ENCODE measurements at places on chromosomes 7 and 10. TPM values are rescaled to one million over a fixed set of nuclear protein-coding genes. Genes with fewer than 3 reads are reported as not detected.

DNA sequence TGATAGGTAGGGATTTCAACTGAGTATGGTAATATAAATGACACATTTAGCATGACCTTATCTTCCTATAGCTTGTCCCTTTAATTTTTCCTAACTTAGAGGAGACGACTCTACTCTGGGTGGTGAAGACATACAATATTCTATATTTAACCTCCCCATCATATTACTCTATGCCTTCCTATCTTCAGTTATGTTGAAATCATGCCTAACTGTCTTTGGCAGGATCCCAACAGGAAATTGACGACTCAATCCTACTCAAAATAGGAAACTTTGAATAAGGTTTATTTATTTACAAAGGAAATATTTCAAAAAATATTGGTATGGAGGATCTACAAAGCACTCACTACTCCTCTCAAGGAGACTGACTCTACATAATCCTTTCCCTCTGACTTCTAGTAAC, 24.1 kb upstream of the SEMA3A start:
- no peak for DNase-seq

DNA sequence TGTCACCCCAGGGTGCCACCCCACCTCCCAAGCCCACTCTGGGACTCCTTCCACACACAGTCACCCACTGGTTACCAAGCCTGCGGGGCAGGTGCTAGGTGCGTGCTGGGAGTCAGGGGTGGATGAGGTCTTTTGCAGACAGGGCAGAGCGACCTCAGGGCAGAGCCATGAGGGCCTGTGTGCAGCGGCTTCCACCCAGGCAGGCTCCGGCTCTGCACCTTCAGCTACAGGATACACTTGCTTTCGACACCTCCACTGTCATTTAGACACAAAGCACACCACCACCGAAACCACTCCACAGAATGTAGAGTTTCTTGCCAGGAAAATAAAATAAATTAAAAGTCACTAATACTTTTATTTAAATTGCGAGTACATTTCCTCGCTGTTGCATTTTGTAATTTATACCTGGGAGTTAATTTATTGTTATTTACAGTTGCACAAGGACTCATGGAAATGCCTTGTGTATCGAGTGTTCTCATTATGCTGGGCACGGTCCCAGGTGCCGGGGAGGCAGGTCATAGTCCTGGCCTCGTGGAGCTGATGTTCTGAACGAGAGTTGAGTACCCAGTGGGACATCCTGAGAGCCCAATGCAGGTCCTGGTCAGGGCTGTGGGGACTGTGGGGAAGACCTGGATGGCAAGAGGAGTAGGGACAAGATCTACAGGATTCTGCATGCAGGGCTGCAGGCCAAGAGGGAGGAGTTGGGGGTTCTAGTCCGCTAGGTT, 127.8 kb downstream of the CUX1 start:
- no peak for DNase-seq

GRCh38 chr7:106196460-106197021, 84.4 kb upstream of the SYPL1 start:
- DNase-seq: no peak

DNA sequence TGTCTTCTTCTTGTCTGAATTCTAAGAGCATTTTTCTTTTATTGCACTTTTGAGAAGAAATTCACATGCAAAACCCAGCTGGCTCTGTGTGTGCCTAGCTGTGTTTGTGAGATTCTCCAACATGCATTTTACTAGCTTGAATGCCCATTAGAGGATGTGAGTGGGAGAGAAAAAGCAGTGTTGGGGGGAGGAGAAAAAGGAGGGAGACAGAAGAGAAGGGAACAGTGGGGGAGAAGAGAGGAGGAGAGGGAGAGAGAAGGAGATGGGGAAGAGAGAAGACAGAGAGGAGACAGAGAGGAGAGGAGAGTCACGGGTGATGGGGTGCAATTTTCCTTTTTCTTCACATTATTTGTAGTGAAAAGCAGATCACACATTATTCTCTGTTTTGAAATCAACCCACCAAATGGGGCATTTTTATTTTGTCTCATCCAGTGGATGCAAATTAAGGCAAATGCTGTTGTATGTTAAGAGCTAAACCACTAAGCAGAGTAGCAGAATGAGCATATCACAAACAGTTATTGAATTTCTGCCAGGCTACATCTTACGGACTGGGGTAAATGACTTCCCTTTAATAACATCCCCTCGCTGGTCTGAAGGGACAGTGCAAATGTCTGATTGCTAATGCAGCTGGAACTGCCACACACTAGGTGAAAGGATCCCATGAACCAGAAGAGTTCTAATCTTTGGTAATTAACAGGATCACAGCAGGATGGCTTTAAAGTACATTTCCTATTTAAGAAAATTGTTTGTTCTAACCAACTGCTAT, 849 bp downstream of the LRRN3 start:
- no peak for DNase-seq

DNA sequence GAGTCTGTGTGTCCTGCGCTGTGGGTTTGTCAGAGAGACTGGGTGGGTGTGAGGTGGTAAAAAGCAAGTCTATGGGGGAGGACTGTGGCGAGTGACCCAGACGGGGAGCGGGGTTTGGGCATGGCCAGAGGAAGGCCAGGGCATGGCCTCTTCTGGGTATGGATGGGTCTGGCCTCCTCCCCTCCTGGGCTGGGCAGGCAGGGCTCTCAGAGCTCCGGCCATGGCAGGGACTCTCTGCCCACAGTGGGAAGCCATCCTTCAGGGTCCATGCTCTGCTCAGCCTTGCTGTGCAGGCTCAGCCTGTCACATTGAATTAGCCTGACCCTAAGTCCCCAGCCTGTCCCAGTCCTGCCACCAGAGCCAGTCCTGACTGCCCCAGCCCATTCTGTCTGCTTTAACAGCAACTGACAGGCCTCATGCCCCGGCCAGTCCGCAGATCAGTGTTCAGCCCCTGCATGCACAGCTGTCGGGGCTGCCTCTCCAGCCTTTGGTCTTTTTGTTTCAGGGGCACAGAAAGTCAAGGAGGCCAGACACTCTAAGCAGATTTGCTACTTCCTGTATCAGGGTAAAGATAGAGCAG, 7.9 kb downstream of the ANTXRL start:
- DNase-seq: no peak

- peak; percentile 23 for DNase-seq
Measured at GRCh38 chr7:140512317-140513000, 33.2 kb upstream of the MKRN1 start.

DNA sequence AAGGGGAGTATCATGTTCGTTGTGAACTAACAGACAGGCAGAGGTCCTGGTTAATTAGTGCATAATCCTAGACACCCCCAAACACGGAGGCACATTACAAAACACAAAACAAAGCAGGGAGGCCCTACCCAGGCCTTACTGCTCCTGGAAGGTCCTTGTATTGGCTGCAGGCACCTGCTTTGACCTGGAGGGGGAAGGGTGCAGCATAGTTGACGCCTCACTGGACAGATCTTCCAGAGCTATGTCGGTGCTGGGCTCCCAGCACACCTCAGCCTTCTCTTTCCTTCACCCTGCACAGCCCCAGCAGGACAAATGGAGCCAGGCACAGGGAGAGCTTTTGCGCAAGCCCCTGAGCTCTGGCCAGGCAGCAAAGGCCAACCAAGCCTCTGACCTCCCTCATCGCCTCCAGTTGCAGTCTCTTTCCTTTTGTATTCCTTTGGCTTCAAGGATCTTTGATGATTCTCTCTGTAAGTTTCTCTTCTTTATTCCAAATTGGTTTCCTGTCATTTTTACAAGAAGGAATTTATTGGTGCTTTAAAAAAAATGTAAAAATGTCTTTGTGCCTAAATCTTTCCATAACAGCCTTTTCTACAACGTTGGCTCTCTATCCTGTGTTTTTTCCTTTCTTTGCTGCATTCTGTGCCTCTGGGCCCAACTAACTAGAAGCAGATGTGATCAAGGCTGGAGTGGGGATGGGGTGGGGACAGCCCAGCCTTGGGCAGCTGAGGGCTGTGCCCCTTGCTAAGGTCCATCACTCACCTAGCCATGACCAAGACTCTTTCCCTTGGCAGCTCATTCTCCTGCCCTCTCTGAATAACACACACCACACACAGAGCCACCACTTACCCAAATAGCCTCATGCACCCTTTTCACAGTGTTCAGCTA, 317.1 kb upstream of the NPVF start:
- DNase-seq: no peak

DNA sequence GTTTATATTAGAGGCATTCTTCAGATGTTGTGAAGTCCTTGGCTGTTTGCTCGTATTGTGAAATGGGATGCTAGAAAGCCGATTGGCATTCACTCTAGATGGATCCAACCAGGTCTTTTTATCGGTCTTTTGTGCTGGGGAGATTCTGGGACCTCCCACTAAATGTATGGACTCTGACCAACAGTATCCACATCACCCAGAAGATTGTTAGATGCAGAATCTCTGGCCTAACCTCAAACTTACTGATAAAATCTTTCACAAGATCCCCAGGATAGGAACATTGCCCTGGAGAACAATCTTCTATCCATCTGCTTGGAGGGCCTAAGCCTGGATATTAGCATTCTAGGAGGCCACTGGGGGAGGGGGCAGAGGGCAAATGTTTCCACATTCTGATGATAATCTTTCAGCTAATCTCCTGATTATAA, 160.9 kb downstream of the PLXDC2 start:
- DNase-seq: no peak

- no peak for DNase-seq
Measured at GRCh38 chr10:110612087-110612486, 32.0 kb upstream of the RBM20 start.

MYO3A gene
- not detected for total RNA-seq

RNLS gene
- total RNA-seq: 18.1 TPM

LBX1 gene
- not detected for total RNA-seq
